ENCODE measurements at places on chromosomes 13 and 19. TPM values are rescaled to one million over a fixed set of nuclear protein-coding genes. Genes with fewer than 3 reads are reported as not detected.

DNA sequence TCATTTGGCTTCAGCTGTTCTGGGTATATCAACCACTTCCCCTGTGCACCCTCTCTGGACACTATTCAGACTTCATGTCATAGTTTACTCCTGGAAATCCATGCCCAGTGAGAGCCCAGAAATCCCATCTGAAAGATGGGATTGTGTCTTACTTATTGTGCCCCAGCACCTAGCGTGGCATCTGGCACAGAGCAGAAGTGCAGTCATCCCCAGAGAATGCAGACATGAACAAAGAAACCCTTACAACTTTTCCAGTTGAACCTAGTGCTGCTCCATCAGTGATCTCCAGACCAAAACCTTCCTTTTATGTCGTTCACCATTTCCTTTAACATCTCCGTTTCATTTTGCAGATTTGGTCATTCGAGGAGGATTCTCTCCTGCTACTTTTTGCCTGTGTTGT is 60.6 kb downstream of the MBNL2 start:
- no peak for DNase-seq

- no peak for DNase-seq
Observed at GRCh38 chr19:51431124-51431523, 13.7 kb upstream of the SIGLEC10 start.

DNA sequence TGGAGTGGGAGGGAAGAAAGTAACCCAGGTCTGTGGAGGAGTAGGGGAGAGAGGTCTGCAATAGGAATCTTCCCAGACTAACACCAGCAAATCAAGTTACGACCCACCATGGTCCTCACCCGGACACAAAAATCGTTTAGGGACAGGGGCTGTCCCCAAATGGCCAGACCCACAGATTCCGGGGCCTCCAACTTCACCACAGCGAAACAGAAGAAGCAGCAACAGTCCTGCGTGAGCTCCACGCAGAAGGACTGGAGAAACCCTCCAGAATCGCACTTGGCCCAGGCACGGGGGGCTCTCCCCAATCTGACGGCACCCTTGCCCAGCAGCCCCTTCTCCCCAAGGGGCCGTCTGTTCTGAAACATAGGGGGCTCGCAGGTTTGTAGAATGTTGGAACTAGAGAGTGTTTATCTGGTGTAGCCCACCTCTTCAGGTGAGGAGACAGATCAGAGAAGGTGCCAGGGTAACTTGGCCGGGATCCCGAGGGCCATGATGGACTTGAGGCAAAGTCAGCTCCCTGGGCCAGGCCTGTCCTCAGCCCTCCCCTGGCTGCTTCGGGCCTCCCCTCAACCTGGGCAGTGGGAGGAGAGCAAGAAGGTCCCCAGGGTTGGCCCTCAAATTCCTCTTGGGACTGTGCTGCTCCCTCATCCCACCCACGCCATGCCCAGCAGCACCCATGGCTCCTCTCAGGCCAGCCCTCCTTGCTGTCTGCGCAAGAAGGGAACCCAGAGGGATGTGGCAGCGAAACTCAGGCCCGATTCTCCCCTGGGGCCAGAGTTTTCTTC is 82.5 kb upstream of the GPR183 start:
- DNase-seq, result no peak

GRCh38 chr19:34310494-34310981 is 54.5 kb upstream of the GPI start:
- no peak for DNase-seq

- no peak for DNase-seq
Observed at GRCh38 chr13:23999424-23999823, 102.1 kb upstream of the C1QTNF9B start.

DNA sequence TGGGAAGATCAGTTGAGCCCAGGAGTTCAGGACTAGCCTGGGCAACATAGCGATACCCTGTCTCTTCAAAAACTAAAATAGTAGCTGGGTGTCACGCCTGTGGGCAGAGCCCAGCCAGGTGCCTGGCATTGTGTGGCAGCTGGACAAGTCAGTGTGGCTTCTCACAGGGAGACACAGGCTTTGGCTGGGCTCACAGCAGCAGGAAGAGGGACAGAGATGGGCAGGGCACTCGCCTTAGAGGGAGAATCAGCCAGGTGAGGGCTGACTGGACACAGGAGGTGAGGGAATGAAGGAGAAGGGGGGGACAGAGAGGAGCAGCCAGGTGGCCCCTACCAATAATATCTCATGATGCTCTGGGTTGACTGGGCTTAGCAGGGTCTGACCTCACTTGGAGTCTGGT is 3.3 kb downstream of the FAM32A start:
- DNase-seq, result no peak

DNA sequence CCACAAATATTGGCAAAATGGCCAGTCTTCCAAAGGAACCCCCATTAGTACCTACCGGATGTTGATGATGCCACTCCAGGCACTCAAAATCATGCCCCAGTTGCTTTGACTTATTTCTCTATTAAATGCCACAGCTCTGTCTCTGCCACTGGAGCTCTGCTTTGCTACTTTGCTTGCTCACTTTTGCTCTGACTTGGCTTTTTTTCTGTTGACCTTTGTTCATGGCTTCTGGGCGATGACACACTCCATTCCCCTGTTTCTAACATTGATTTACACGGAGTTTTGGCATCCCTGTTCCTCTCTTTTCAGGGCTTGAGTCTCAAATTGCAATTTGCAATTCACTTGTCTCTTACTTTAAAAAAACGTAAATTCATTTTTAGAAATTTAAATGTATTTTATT is 217.1 kb upstream of the SPRY2 start:
- DNase-seq, result no peak

GRCh38 chr13:50677687-50678463 is 165.6 kb downstream of the DLEU7 start:
- DNase-seq, result no peak

ZNF208 gene
- 3.7 TPM for total RNA-seq

DNA sequence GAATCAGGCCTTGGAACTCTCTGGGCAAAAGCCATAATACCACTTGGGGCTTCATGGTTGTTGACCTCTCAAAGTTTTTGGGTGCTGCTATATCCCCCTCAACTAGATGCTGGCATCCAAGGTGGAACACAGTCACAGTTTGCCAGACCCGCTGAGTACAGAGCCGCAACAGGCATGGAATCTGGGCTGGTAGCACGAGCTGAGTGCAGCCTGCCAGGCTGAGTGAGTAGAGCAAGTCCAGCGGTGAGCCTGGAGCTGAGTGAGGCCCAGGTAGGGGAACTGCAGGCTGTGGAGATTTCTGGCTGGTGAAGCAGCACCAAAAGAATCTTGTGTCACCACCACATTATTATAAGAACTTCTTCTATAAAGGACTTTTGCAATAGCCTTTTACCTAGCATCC is 192.6 kb downstream of the PCDH17 start:
- no peak for DNase-seq

All from tibial nerve (tissue), 4 donors.